Left kidney (tissue), 8 donors: ENCODE measurements at places on chromosomes 3 and 15. TPM values are rescaled to one million over a fixed set of nuclear protein-coding genes. Genes with fewer than 3 reads are reported as not detected.

The CSTA gene
- 0.32 TPM for polyA plus RNA-seq

The TMCO5A gene
- not detected for polyA plus RNA-seq

GRCh38 chr3:52695798-52696671 is 9.6 kb downstream of the GLT8D1 start:
- DNase-seq, result no peak

GRCh38 chr15:40914013-40914412 is 15.1 kb upstream of the DLL4 start:
- no peak for DNase-seq

DNA sequence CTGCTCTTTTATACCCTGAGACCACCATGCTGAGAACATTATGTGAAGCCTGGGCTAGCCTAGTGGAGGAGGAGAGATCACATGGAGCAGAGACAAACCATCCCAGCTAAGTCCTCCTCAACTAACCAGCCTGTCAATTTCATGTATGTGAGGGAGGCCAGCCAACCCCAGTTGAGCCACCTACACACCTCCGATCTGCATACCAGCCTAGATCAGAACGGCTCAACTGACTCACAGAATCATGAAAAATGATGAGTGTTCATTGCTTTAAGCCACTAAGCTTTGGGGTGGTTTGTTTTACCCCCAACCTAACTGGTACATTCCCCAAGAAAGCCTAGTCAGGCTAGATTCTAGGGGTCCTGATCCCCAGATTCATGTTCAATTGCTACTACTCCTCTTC is 19.4 kb upstream of the CA12 start:
- DNase-seq, result no peak

DNA sequence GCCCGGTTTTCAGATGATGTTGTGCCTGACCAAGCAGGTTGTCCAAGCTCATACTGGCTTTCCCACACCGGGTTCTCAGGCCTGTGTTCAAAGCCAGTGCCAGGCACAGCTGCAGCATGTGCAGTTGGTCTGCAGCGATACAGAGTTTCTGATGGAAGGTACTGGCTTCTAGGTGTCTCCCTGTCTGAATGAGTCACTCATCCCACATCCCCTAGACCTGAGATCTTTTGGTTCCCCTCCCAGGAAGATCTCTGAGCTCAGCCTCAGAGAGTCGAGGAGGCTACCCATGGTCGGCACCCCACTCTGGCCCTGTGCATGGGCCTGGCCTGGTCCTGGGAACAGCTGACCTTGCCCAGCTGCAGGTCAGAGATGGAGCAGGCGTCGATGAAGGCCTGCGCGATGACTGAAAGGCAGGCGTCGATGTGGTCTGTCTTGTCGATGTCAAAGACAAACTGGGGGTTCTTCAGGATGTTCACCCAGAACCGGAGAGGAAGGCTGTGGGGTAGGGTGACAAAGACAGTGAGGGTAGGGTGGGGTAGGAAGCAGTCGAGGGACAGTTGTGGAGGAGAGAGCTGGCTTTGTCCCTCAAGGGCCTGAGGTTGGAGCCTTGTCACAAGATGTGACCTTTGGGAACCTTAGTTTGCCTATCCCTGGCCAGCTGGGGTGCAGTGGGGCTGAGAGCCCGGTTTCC is 15.3 kb downstream of the H1-8 start:
- no peak for DNase-seq

The SKOR1 gene
- polyA plus RNA-seq, result 0.70 TPM

The MED12L gene
- polyA plus RNA-seq, result 2.7 TPM

- no peak for DNase-seq
Measured at GRCh38 chr3:109125902-109126301, 8.0 kb upstream of the MORC1 start.

The GHSR gene
- not detected for polyA plus RNA-seq

GRCh38 chr3:354432-354831 is 157.9 kb downstream of the CHL1 start:
- peak; percentile 55 for DNase-seq

GRCh38 chr3:149310796-149311534 is 22.5 kb downstream of the TM4SF18 start:
- no peak for DNase-seq

DNA sequence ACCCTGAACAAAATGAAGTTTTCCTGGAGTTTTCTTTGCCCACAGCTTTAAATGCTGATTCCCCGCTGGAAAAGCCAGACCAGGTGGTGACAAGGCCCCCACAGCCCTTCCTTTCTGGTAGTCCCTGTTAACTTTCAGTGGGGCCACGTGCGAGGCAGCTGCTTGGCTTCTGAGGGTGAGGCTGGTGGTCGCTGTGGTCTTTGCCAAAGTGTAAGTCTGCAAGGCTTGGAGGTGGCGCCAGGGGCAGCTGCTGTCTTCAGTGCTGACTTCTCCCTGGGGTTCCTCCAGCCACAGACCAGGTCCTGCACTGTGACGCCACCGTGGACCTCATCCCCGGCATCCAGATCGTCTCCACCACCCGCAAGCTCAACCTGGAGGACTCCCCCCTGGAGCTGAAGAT is 54.1 kb upstream of the TAMM41 start:
- DNase-seq, result no peak

DNA sequence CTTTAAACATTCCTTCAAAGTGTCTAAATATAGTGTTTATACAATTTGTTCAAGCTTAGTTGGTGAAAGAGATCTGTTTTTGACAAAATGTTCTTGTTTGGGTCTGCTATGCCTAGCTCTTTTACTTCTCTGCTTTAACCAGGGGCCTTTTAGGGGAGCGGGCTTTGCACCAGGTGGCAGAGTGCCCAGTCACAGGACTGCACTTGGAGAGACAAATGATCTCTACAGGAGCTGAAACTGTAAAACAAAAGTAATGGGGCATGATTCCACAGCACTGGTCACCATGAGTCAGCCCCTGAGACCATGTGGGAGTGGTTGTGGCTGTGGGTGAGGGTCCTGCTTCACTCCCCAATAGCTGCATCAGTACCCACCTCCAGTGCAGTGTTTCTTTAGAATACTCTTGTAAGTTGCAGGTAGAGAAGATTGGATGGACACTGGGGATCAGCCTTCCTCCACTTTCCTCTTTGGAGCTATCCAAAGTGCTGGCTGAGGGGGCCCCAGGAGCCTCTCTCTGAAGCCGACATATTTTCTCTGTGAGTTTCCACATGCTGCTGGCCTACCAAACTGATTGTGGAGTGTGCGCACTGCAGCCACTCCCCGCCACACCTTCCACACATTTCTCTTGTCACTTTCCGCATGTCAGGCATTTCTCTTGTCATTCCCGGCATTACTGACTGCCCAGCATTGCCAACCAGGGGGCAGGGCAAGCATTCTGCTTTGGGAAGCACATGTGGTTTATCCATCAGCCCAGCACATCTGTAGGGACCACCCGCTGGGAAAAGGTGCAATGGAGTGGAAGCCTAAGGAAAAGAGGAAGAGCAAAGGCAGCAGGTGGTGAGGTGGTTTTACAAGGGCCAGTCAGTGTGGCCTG is 110.0 kb downstream of the EPHB1 start:
- no peak for DNase-seq

The RASGRP1 gene
- polyA plus RNA-seq, result 15.1 TPM

The GAP43 gene
- 0.30 TPM for polyA plus RNA-seq
